ENCODE measurements at places on chromosomes 7 and 10.

- no peak for DNase-seq
Observed at GRCh38 chr7:123499211-123499970, 35.0 kb downstream of the IQUB start.

GRCh38 chr10:17038627-17039026 is 91.0 kb downstream of the CUBN start:
- no peak for DNase-seq

DNA sequence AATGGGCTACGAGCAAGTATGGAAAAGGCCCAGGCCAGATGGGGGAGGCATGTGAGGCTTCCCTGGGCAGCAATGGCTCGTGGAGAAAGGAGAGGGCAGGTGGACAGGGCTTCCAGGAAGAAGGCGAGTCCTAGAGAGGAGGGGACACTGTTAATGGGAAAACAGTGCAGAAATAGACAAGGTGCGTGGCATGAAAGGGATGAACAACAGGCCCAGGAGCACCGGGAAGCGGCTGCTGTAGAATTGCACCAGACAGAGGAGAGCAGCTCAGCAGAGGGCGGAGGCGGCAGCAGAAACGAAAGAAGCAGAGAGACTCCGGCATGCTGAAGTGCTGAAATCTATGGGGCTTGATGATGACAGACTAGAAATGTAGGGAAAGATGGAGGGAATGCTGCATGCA is 102.1 kb downstream of the PIP4K2A start:
- DNase-seq, result no peak

- DNase-seq, result no peak
Observed at GRCh38 chr10:127450644-127451043, 98.5 kb upstream of the NPS start.

- DNase-seq, result no peak
Observed at GRCh38 chr10:117131376-117132327, 6.4 kb downstream of the VAX1 start.

DNA sequence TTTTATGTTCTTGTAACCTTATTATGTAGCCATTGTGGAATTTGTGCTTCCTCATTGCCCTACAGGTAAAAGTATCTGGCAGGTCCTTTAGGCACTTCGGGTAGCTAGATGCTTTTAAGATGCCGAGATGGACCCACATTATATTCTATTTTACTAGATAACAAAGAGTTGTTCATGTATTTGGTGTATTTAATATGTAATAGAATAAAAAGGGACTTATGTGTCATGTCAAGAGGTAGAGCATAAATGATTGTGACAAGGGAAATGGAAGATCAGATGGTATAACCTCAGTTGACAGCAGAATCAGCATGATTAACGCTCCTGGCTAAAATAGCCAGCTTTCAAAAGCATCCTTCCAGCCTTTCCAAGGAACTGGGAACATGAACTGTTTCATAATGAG is 50.6 kb downstream of the NPY start:
- no peak for DNase-seq

DNA sequence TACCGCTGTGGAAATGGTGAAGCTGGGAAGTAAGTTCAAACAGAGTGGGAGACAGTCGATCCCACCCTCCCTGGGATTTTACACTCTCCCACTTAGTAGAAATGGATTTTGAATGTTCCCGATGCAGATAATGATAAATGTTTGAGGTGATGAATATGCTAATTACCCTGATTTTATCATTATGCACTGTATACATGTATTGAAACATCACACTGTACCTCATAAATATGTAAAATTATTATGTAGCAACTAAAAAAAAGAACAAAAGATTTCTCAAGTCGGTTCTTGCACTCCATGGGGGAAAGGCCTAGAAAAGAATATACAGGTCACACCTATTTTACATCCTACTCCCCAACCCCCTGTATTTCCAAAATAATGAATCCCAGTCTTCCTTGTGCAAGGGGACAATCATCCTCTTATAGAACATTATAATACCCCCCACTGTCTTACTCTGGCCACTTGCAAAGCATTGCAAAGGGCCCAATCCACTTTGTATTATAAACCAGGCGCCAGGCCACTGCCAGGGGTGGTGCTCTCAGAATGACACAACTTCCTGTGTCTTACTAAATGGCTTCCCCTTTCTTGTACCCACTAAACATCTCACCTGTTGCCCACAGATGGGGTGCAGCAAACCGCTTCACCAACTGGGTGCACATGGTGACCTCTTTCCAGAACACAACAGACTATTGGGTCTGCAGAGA is 20.6 kb upstream of the OR2AE1 start:
- no peak for DNase-seq

- no peak for DNase-seq
Observed at GRCh38 chr10:117546581-117547015, 4.1 kb downstream of the EMX2 start.

DNA sequence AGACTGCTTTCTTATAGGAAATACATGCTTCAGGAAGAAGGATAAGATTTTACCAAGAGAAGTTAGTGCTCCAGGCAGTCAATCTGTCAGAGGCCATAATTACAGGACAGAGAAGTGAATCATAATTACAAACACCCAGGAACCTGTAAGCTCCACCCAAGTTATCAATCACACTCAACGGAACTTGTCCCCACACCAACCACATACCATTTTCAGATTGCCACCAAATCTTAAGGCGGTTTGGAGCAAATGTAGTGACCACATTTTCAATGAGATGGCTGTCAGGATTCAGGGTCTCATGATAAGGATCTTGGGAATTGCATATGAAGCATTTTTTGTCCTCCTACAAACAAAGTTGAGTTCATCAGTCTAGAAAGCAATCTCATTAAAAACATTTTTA is 4.8 kb downstream of the LAMB1 start:
- no peak for DNase-seq

- no peak for DNase-seq
Observed at GRCh38 chr10:44902941-44903545, 8.1 kb upstream of the TMEM72 start.

- DNase-seq, result no peak
Observed at GRCh38 chr7:5519515-5519928, 95.9 kb upstream of the TNRC18 start.

DNA sequence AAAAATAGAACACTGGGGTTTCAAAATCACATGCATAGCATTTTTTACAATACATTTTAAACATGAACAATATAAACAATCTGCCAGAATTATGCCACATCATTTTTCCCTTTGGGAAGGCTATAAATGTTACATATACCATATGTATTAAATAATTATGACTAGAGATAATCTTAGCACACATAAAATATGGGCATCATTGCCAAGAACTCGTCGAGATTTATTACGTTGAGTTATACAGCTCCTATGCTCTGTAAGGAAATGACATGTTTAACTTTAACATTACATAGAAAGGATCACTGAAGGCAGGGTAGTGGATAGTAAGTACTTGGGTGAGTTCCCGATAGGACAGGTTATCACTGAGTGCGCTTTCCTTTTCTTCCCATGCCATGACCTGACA is 267.8 kb downstream of the PARD3 start:
- peak; percentile 18 for DNase-seq

DNA sequence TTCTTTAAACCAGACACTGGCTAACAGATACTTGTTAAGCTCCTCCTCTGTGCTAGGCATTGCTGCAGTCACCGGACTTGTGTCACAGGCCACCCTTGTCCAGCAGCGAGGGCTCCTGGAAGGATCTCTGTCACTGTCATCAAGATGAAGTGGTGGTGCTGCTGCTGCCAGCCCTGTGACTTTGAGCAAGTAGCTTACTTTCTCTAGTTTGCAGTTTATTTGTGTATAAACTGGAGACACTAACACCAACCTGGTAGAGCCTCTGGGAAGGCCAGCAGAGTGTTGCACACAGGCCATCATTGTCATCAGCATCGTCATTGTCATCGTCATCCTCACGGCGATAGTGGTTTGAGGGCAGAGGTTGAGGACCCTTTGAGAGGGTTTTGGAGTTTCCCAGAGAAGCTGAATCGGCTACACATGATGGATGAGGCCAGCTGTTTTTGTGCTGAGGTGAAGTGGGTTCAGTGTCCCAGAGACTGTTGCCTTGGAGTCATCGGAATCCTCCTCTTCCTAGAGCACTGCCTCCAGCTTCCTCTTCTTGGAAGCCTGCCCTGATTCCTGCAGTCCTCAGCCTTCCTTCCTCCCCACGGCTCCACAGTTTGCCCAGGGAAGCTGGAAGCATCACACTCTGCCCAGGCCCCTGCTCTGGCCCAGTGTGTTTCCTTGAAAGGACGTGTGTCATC is 128.4 kb downstream of the GRK5 start:
- DNase-seq, result no peak

DNA sequence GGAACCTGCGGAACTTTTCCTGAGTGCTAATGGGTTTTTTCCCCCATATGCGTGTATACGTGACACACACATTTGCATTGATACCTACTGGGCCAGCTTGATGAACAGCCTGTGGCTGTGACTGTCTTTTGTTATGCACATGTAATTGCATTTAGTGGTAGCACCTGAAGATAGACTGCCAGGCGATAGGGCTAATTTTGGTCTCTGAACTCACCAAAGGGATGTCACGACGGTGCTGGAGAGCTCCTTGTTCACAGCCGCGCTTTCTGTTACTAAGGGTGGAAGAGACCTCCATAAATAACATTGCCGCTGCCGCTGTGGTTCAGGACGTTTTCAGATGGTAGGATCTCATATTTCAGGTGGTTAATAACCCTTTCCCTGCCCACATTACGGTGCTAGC is 133.2 kb downstream of the CAMK1D start:
- no peak for DNase-seq

DNA sequence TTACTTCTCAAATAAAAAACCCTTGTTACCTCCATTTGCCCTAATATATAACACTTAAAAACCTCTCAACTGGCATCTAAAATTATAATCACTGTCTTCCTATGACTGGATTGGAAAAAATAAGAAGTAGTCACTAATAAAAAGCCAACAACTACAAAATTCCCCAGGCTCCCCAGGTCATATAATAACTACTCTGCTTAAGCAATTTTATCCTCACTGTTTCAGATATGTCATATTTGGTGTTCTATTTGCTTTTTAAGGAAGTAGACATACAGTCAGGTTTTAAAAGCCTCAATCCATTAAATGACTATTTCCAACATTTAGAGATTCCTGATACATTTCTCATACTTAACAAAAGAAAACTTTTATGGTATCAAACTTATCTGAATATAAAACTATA is 2.4 kb downstream of the H2AZ2 start:
- no peak for DNase-seq

GRCh38 chr7:117875566-117875965 is 2.3 kb upstream of the CTTNBP2 start:
- DNase-seq, result no peak

DNA sequence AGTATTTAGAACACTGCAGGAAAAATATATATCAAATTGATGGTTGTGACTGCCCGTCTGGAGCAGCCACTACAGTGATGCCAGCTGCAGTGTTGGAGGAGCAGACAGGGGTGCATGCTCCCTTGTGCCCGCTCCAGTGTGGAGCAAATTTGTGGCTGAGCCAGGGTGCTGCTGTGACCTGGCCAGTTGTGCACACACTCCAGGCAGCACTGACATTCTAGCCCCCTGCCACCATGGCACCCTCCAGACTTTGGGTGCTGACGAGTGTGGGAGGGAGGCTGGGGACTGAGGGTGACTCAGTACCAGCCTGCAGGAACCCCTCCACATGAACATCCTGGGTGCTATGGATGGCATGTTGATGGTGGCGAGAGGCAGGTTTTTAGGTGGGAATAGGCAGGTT is 160.0 kb upstream of the PCDH15 start:
- no peak for DNase-seq

Data from SK-N-MC (cell line).